Neural cell (in vitro differentiated cells): ENCODE measurements at places on chromosomes 7 and 10. TPM values are rescaled to one million over a fixed set of nuclear protein-coding genes. Genes with fewer than 3 reads are reported as not detected.

Gene SHTN1
- polyA plus RNA-seq = 40.9 and 55.8 TPM in 2 replicates

Gene STAG3
- polyA plus RNA-seq = 0.64 TPM in 1 of 2 replicates, not detected in the other

Gene MYL7
- 0.76 TPM in 1 of 2 replicates, not detected in the other for polyA plus RNA-seq

Gene HPS1
- polyA plus RNA-seq = 1.4 and 1.7 TPM in 2 replicates

Gene SLC39A12
- polyA plus RNA-seq = not detected in 2 replicates

Gene NKX1-2
- polyA plus RNA-seq = 0.16 and 0.19 TPM in 2 replicates
